ENCODE measurements at places on chromosomes 3 and 15.
A peak's percentile ranks its signal among the peaks of the same experiment; 100 is the strongest.

DNA sequence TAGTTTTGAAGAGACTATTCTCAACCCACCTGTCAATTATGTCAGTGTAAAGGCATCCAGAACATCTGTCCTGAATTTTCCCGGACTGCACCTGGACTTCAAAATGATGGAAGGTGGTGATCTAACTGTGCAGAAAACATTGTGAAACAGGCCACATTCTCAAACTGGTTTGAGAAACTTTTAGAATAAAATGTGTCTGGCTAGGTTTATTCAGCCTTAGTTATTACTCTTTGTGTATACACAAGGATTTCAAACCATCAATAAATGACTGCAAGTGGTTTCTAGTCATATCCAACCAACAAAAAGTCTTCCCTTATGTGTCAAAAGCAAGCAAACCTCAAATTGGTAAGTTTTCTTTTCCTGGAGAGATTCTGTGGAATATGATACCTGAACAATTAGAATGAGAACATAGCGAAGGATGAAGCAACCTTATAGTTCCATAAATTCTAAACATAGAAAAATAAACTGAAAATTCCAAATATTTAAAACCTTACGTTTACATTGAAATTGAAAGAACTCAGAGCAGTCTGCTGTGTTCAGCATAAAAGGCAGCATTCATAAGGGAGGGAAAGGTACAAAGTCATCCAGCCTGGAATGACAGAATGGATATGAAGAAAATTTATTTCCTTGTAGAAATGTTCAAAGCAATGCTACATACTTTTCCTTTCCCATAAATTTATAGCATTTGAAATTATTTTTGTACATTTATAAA lies 306.6 kb upstream of the TGFBR2 start:
- DNase-seq: no peak

- no peak for DNase-seq
Observed at GRCh38 chr15:54836052-54836795, 360.5 kb downstream of the RSL24D1 start.

DNA sequence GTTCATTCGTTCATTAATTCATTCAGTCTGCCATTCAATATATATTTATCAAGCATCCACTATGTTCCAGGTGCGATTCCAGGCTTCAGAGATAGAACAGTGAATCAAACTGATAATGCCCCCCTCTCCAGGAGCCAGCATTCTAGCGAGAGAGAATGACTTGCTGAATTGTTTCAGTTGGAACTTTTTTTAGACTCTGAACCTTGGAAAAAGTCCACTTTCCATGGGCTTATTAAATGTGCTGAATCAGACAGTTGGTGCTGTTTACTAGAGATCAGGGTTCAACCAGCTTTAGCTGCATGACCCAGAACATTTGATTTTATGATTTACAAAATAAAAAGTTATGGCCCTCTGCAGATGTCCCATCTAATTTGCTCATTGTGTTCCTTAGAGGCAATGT lies 213.2 kb downstream of the THSD4 start:
- no peak for DNase-seq

DNA sequence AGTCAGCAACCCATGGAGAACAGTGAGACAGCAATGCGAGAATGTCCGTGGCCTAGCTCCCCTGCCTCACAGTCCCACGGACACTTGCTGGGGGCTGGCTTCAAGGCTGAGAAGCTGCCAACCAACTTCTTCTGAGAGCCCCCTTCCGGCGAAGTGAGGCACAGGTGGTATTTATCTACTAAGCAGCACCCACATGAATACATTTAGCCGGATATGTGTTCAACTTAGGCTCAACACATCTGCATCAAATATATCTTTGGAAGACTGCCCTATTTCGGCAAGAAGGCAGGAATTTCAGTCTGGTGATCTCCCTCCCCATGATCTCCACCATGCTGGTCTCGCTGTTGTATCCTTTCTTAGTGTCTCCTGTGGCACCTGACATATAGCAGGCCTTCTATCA lies 340.9 kb upstream of the NR2E3 start:
- peak; percentile 70 for DNase-seq

GRCh38 chr15:39171944-39172368 lies 408.9 kb upstream of the THBS1 start:
- peak; percentile 99 for DNase-seq

DNA sequence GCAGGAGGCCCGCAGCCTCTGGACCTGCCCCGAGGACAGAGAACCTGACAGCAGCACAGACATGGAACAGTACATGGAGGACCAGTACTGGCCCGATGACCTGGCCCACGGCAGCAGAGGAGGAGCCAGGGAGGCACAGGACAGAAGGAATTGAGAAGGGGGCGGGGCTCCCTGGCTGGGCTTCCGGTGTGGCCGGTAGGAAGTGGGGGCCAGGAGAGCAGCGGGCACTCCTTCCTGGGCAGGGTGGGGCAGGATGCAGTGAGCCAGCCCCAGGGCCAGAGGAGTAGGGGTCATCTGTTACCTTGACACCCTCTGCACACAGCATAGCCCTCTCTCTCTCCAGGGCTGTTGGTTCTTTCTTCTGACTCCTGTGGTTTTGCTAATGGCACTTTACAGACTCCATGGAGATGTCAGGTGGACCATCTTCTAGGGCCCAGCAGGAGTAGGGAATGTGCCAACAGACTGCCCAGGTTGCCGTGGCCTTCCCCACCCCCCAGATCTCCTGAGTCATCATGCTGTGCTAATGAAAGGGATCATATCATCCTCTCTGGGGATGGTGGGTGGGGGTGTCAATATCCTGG lies 8.6 kb upstream of the ISG20 start:
- no peak for DNase-seq

DNA sequence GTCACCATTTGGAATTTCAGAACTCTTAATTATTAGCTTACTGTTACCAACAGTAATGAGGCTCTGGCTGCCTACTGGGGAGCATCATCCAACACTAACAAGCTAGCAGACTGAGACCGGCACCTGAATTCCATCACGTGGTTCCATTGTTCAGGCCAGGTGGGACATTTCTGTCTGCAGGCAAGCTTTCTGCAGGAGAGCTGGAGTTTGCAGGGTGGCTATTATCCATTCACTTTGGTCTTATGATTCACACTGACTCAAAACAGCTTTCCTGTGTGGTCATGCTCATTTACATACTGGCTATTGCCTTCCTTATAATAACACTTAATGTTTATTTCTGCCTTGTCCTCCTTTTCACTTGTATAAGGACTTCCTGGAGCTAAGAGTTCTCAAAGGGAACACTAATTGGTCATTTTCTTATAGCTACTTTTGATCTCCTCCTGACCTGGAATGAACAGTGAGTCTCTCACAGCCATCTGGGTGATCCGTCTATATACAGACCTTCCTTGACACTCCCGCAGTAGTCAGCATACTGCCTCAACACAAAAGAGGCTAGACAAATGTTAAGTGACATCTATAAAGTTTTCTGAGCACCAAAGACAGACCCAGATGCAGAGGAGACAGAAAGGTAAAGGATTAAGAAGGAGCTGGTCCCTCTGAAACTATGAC lies 695.4 kb downstream of the FHIT start:
- peak; percentile 68 for DNase-seq

DNA sequence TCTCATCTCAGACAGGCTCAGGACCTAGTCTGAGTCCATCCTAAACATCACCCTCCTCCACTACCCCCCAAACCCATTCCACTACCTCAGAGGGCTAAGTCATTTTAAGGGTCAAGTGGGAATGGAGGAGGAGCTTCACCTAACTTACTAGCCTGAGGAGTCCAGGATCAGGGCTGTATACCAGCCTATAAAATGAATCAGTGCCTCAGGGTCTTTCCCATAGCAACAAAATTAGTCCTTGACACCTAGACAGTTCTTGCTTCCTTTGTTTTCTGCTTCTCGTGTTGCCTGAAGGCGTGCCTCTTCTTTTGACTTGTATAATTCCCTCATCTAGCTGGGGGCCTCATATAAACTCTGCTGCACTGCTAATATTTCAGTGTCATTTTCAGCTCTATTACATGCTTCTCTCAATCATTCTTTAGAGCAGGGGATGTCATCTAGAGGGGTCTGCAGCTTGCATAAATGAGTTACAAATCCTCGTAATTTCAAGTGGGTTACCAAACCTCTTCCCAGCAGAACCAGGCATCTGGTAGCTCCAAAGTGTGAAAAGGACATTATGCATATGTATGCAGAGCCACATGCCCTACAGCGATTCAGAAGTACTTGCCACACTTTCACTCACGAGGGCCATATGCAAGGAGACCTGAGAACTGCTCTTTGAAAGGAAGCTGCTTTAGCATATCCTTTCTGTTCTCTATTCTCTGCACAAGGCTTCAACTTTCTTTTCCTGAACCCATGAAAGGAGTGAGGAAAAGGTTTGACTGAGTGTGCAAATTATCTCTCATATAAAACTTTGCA lies 311.7 kb upstream of the SEMA6D start:
- no peak for DNase-seq

- DNase-seq: peak; percentile 71
Observed at GRCh38 chr3:141659821-141660613, 78.1 kb upstream of the RNF7 start.

GRCh38 chr3:72181251-72181650 lies 396.3 kb upstream of the PROK2 start:
- no peak for DNase-seq

- DNase-seq: no peak
Observed at GRCh38 chr15:43529587-43530345, 12.4 kb downstream of the MAP1A start.

DNA sequence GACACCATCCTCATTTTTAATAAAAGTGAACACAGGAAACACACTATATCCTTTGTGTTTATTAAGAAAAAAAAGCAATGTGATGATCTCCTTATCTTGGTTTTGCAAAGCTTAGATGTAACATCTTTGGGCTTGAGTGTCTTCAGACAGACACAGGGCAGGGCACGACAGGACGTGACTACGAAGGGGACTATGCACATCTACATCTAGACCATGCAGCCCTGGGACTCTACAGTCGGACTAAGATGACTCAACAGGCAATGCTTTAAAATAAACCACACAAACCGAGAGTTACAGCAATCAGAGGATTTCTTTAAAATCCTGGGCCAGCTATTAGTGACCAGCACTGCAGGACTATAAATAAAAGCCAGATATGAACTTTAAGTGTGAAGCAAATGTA lies 22.8 kb upstream of the TM2D3 start:
- peak; percentile 94 for DNase-seq

DNA sequence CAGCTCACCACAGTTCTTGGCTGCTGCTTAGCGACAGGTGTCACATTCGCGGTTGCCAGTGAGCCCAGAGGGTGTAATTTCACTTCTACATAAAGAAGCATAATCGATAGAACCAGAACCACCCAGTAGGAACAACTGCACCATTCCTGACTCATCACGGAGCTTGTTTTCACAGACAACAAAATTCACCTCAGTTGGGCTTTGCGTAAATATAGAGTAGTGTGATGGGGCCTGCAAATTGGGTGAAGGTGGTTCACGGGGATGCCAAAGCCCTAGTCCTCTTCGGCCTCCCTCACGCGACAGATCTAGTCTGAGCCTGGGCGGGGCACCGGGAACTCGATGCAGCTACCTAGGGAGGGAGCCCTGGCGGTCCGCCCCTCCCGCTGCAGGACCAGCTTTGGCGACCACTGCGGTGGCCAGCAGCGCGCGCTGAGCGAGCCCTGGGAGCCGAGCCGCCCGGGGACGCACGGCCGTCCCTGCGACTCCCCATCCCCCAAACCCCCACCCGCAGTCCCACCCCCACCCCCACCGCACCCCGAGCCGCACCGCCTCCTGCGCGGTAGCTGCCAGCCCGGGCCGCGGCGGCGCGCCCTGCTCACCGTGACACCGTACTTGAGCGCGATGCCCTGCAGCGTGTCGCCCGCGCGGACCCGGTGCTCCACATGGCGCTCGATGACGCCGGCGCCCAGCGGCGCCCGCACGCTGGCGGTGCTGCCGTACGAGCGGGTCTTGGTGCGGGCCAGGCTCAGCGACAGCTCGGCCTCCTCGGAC lies 519 bp downstream of the LYSMD2 start:
- DNase-seq: no peak

GRCh38 chr3:124920718-124921117 lies 13.8 kb downstream of the MUC13 start:
- no peak for DNase-seq

DNA sequence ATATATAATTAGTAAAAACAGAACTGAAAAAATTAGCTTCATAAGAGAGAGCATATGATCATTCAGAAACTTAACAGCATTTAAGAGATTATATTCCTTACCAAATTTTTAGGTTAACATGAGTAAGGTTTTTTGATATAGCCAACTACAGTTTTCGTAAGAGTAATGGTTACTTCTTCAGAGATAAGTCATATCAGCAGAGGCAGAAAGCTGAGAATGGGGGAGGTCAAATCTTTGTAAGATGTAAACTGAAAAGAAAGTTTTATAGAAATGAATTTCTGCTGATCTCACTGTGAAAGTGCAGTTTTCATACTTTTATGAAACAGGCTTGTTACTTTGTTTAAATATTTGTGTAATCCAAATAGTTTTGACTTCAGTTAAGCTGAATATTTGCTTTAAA lies 193.3 kb downstream of the ZBTB20 start:
- no peak for DNase-seq

DNA sequence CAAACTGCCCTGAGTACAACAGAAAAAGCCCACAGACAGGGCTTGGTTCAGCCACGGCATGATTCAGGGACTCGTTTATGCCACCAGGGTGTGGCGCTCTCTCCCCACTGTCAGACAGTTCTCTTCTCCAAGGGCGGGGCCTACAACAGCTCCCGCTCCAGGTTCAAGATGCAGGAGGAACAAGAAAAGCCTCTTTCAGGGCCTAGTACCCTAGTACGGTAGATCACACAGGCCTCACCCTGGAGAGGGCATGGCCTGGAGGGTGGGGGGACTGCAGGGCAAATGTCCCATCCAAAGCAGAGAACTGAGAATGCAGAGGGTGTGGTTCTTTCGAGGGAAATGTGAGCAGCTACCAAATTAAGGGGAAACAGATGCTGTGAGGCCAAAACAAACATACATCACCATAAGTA lies 12.0 kb downstream of the MESD start:
- DNase-seq: peak; percentile 65

DNA sequence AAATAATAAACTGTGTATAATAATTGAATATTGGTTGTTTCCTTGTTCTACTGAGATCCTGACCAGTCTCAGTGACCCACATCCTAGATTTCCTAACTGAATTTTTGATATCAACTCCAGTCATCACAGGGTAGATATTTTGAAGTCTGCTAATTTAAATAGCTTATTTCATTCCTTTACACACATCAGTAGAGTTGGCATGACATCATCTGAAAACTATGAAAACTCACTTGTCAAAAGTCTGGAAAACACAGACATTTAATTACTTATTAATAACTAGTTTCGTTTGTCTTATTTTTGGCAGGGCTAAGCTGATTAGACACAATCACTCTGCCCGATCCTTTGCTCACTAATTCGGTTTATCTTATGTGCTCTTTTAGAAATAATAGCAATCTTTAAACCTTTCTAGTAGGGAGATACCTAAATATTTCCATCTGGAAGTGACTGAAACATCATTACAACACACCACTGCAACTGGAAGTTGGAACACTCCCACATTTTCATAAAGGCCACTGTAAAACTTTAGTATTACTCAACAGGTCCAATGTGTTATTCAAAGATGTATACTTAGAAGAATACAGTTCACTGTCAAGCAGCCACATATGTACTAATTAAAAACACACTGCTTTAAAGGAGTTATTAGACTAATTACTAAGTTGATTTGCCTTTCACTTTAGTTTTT lies 198.4 kb upstream of the ZNF717 start:
- DNase-seq: no peak

All from fibroblast of skin of right biceps (primary cell).